ENCODE measurements at places on chromosomes 6 and 20.

GRCh38 chr20:23050076-23050838 is 785 bp upstream of the THBD start:
- DNase-seq: peak; percentile 83

DNA sequence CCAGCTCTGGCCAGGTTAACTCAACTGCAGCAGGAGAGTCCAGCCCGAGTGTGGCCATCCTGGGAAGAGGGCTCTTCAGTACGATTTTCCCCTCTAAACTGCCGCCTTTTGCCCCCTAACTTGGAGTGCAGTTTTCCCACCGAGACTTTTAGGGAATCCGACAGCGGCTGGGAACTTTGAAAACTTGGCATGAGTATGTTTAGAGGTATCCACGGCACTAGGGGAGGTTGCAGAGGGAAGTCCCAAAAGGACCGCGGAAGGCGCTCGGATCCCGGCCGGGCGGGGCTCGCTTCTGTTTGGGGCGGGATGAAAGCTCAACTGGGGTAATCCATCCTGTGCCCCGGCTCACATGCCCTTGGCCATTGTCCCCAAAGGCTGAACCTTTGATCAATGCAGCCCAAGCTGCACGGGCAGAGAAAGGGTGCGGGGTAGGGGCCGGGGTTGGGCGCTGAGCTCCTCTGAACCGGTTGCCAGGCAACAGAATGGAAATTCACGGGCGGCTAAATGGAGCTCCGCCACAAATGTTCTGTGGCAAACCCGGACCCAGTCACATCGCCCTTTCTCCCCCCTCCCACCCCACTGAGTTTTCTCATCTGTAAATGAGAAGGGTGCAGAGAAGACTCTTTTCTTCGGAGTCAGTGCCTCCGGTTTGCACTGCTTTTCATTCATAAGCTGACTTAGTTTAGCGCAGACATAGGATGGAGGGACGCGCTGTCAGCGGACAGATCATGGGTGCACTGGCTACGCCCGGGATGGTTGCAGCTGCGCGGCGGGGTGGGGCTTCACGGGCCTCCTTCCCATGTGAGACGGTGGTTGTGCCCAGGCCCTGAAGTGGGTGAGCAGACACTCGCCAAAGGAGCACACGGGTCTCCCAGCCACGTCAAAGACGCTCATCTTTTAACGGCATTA is 2.3 kb downstream of the BMP6 start:
- no peak for DNase-seq

DNA sequence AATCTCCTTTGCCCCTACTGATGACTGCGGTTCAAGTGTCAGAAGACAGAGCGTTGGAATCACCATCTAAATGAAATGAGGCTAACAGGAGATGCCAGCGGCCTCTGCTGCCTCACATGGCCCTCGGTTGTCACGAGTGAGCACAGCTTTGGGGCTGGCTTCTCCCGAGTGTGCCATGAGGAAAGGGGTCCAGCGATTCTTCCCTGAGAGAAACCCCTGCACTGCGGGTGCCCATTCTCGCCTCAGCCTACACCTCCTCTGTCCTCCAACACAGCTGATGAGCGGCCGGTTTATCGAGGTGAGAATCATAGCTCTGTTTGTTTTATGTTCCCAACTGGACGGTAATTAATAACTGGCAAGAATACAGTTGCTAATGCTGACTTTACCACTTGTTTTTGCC is 144.7 kb upstream of the RPS6KA2 start:
- DNase-seq: no peak

GRCh38 chr6:159969921-159970320 is 1.0 kb downstream of the IGF2R start:
- no peak for DNase-seq
